ENCODE measurements at places on chromosomes 4 and X.
A peak's percentile ranks its signal among the peaks of the same experiment; 100 is the strongest.

DNA sequence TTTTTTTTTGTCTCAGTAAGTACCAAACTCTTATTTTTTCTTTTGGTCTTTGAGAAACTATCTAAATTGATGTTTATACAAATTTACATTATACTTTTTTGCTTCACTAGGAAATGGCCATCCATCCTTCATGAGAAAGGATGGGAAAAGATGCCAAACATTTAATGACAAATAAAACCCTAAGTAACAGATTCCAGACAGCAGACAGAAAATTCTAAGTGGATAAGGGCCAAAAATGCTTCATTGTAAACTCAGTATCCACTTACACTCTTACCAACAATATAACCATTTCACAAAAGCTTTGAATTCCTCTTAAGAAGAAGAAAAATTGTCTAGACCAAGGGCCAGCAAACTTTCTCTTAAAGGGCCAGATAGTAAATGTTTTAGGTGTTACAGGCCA lies 3.5 kb downstream of the GUCY1B1 start:
- DNase-seq = no peak

GRCh38 chr4:166252487-166253402 lies 379.7 kb downstream of the TLL1 start:
- no peak for DNase-seq

DNA sequence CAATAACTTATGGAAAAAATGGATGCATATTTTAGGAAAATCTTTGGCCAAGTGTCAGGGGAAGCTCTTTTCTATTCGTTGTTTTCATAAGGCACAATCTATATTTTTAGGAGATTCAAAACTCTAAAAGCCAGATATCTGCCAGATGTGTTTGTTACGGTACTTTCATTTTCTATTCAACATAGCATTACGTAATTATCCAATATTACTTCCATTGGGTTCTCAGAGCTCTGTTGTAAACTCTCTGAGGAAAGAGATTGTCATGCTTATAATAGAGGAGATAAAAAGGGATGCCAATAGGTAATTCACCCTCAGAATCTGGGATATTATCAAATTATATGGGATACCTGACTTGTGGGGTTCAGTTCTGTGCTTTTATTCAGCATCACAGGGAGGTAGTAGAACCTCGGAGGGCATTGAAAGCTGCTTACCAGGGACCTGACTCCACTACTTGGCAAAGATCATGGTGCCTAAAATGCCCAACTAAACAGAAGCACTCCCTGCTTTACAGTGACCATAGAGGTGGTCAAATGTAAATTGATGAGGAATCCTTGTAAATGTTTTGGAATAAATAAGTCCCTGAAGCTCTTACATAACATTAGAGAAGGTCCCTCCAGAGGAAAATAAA lies 32.9 kb upstream of the GC start:
- no peak for DNase-seq

DNA sequence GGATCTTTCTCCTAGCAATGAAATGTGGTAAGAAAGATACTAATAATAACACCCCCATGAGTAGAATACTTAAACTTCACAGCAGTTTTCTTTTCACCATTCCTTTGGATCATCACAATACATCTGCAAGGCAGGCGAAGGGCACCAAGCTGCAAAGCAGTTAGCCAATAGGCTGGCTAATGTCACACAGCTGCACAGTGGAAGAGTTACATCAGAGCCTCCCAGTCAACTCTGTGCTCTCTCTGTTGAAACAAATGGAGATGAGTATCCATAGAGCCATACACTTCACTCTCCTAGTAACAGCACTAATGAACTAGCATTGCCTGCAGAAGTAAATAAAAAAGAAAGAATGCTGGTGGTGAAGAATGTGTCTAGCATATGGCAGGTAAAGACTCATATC lies 139.0 kb downstream of the ATG4A start:
- DNase-seq = no peak

DNA sequence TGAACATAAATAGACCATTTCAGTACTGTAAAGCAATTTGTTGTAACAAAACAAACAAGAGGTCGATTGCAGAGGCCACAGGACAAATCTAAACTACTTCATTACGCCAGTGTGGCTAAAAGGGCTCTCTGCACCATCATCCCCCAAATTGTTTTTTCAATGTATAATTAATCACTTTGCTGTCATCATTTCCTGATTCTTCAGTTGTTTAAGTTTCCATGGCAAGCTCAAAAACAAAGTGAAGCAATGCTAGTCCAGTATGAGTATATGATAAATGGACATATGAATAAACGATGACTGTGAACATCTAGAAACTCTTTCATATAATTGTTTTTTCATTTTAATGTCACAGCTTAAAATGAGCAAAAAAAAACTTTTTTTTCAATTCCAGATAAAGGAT lies 235.4 kb upstream of the FGF13 start:
- DNase-seq = no peak

GRCh38 chrX:110563282-110563681 lies 204.6 kb downstream of the RTL9 start:
- no peak for DNase-seq

GRCh38 chr4:89111833-89112563 lies 665 bp downstream of the TIGD2 start:
- DNase-seq = no peak

DNA sequence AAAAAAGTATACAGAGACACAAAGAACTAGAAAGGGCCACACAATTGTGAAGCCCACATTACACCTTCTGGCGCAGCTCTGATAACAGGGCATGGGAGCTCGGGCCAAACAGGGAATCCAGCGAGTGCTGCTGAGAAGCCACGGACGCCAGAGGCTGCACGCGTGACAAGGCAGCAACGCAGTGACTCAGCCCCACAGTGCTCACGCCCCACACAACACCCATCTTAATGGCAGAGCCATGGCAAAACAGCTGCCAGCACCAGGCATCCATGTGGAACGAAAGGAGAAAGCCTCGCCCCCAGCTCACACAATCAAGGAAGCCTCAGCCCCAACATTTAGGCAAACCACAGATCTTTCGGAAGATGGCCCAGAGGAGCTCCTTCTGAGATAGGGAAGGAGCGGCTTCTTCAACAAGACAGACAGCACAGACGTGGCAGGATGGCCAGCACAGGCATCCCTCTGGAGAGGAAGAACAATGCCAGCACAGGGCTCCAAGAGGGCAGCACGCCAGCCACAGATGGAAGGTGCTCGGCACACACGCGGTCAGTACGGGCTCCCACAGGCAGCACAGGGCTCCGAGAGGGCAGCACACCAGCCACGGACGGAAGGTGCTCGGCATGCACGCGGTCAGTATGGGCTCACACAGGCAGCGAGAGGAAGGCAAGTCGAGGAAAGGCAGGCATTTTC lies 33.1 kb downstream of the GAK start:
- DNase-seq = no peak

- DNase-seq = no peak
Measured at GRCh38 chr4:948936-949300, 16.7 kb downstream of the TMEM175 start.

- DNase-seq = no peak
Measured at GRCh38 chrX:131845771-131846170, 177.3 kb upstream of the STK26 start.

DNA sequence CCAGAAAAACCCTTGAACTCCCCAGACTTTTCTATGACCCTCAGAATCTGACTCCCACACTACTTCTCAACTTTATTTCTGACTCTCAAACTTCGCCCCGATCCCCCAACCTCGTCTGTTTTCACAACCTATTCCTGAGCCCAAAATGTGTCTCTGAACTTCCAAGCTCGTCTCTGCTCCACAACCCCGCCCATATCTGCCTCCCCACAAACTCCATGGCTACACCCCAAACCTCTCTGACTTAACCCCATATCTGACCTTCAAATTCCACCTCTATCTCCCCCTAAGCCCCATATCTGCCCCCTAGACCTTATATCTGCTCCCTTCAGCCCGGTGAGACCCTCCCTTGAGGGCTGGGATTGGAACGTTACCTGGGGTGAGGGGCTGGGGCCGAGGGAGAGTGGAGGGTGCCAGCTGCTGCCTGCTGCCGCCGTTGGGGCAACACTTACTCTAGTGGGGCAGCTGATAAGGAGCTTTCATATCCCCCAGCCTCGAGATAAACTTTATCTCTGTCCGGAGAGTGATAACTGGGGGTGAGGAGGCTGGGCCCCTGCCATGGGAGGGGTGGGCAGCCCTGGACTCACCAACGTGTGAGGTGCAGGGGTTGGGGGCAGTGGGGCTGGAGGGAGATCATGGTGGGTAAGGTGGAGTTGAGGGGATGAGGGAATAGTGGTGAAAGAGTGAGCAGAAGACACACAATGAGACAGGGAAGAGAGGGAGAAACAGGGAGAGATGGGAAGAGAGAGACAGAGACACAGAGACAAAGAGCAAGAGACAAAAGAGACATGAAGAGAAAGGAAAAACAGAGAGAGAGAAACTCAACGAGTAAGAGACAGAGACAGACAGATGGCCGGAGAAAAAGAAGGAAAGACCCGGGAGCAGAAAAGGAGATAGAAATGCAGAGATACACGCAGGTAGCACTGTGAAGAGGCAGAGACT lies 1.4 kb downstream of the GATA1 start:
- no peak for DNase-seq

GRCh38 chr4:88211473-88212252 lies 53.2 kb upstream of the ABCG2 start:
- peak; percentile 40 for DNase-seq

DNA sequence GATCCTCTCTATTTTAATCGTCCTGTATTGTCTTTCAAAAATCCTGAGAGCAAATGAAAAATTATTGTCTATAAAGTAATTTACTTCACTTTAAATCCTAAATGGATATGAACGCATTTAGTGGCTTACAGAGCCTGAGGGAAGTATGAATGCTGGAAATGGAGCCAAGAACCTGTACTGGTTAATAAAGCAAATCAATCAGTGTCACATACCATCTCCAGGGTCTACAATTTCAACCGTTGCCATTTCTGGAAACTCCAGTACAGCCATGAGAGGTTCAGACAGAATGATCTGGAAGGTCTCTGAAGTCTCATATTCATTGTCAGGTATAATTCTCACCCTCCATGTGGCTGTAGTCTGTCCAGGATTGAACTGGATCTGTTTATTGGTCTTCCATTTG lies 76.6 kb downstream of the FREM3 start:
- no peak for DNase-seq

- DNase-seq = no peak
Measured at GRCh38 chr4:90093526-90093925, 33.7 kb upstream of the CCSER1 start.

DNA sequence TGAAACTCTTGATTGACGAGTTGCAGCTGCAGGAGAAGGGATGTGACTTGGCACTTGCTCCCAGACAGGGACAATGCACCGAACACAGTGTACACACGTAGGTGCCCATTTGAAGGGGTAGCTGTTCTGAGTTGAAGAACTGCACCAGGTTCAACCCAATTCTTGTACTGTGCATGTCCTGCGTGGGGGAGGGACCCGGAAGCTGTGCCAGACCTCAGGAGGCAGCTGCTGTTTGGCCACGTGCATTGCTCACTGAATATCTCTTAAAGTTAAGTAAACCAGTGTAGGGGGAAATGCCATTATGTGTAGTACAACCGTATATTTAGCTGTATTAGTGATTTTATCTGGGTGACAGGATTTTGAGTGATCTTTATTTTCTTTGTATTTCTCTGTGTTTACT lies 12.0 kb upstream of the RBBP7 start:
- DNase-seq = no peak

GRCh38 chrX:13770013-13770535 lies 35.5 kb downstream of the OFD1 start:
- DNase-seq = no peak

- no peak for DNase-seq
Measured at GRCh38 chrX:21738950-21739287, 19.0 kb downstream of the SMPX start.

DNA sequence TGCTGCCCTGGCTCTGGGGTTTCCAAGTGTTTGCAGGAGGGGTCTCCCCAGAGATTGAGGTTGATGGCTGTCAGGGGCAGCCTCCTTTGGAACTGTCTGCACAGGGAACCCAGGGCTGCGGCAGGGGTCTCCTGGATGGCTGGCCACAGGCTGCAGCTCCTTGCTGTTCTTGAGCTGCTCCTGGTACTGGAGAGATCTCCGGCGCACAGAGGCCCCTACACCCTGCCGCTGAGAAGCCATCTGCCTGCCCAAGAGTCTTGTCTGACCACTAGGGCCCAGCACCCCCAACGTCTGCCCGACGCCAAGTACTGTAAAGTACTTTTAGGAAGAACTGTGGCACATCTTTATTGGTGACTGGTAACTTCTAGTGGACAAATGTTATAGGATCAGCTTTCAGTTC lies 13.5 kb downstream of the STIM2 start:
- no peak for DNase-seq

DNA sequence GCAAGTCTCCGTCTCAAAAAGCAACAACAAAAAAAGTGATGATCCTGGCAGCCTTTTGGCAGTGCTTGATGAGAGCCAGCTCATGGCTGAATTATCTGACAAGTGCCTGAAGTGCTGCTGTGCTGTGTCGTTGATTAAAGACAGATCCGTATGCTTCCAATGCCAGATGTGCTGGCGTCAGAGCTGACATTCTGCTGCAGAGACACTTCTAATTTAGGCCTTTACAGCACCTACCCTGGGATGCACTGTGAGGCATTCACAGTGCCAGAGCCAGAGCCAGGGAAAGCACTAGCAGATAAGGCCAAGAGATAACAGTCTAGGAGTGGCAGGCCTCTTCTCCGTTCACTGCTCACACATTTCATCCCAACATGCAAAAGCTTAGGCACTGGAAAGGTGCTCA lies 995.5 kb downstream of the RAB28 start:
- DNase-seq = no peak

GRCh38 chr4:95387719-95388118 lies 161.1 kb downstream of the UNC5C start:
- no peak for DNase-seq

- no peak for DNase-seq
Measured at GRCh38 chr4:5824635-5825034, 68.3 kb downstream of the CRMP1 start.

GRCh38 chrX:15694941-15695451 lies 30.4 kb upstream of the CLTRN start:
- no peak for DNase-seq

DNA sequence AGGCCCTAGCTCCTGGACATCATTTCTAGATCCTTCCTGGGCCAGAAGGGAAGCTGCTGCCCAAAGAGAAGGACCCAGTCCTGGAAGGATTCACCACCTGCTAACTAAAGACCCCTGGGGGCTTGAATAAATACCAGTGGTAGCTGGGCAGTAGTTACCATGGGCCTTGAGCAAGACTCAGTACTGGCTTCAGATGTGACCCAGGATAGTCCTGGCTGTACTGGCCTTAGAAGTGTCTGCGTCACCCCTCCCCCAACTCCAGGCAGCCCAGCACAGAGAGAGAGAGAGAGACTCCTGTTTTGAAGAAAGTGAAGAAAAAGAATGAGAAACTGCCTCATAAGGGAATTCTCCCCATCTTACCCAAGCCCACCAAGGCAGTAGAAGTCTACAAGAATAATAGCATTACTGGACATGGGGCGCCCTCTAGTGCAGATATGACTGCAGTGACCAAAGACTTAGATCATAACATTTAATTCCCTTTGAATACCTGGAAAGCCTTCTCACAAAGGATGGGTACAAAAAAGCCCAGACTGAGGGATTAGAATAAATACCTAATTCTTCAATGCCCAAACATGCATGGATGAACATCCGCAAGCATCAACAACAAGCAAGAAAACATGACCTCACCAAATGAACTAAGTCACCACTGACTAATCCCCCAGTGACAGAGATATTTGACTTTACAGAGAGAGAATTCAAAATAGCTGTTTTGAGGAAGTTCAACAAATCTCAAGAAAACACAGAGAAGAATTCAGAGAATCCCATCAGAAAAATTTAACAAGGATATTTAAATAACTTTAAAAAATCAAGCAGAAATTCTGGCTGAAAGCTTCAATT lies 171.8 kb downstream of the HNRNPD start:
- no peak for DNase-seq

GRCh38 chr4:75172551-75172950 lies 239.6 kb downstream of the PARM1 start:
- no peak for DNase-seq
